ENCODE measurements at places on chromosomes 16 and 17. TPM values are rescaled to one million over a fixed set of nuclear protein-coding genes. Genes with fewer than 3 reads are reported as not detected.

DNA sequence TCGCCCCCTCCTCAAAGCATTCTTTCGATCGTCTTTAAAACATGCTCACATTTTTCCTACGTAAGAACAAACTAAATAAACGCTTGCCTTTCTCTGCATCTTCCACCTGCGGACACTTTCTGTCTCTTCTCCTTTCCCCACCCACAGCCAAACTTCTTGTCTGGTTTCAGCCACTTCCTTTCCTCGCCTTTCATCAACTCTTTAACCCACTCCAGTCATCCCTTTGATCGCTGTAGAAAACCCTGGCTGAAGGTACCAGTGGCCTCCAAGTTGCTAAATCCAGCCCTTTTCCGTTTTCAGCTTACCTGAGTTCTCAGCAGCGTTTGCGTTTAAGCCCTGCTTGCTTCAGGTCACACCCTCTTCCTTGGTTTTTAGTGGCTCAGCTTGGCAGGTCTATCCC lies 483 bp downstream of the RPA1 start:
- no peak for DNase-seq

DNA sequence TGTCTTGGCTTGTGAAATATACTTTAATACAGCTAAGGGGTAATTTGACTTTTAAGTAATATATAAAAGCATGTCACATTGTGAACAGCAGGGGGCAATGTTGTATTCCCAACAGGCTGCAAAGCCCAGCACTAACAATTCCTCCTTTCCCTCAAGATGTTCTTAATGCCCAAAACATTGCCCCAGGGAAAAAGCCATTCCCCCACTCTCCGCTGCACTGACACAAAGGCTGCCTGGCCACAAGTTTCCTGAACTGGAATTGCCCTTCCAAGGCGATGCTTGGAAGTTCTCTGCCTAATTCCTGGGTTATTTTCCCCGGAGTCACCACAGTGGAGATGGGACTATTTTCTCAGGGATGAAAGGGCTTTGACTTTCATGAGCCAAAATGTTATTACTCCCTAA lies 27.2 kb downstream of the CLEC16A start:
- DNase-seq, result peak; percentile 72

GRCh38 chr16:55506708-55507107 lies 2.2 kb upstream of the LPCAT2 start:
- no peak for DNase-seq

GRCh38 chr16:10938321-10938720 lies 3.9 kb downstream of the DEXI start:
- DNase-seq, result no peak

DNA sequence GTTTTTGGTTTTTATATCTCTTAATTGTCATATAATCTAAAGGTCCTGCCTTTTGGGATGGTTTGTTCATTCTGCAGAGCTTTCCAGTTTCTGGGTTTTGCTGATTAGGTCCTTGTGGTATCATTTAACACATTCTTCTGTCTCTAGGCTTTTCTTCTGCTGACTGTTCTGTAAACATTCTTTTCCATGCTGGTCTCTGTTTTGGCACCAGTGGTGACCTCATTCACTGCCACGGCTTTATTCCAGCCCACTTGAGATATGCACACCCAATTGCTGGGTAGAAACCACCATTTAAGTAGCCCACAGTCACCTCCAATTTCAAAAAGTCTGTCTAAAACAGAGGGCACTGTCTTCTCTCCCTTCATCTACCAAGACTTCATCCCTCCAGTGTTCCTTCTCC lies 31.1 kb upstream of the COX10 start:
- DNase-seq, result no peak

The TSNAXIP1 gene
- 9.0 TPM for polyA plus RNA-seq

The KRT9 gene
- not detected for polyA plus RNA-seq
